ENCODE measurements at places on chromosomes 1 and 21. TPM values are rescaled to one million over a fixed set of nuclear protein-coding genes. Genes with fewer than 3 reads are reported as not detected.

DNA sequence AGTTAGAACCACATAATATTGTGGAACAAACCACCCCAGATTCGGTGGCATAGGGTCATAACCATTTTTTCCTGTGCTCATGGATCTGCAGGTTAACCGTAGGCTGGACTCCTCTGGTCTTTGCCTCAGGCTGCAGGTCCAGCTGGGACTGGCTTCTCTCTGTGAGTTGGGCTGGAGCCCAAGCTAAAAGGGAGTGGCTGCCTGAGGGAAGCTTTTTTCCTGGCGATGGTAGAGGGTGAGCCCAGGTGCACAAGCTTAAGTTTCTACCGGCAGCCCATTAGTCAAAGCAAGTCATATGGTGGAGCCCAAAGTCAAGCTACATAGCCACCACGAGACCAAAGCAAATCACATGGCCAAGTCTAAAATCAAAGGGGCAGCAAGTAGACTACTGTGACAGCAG, 13.8 kb downstream of the EPHX4 start:
- no peak for DNase-seq
- H3K36me3 ChIP-seq, result no peaks in the 10 kb centered on the region
- H3K4me3 ChIP-seq, result no peak overlapping the region

GRCh38 chr1:70737125-70737524, 310.5 kb downstream of the PTGER3 start:
- no peak overlapping the region for H3K27ac ChIP-seq
- H3K27me3 ChIP-seq, result peaks cover 4% of the 10 kb centered on the region
- DNase-seq, result no peak
- H3K4me1 ChIP-seq, result peaks cover 3% of the 10 kb centered on the region
- no peak overlapping the region for H3K4me3 ChIP-seq
- H3K36me3 ChIP-seq, result peaks cover 8% of the 10 kb centered on the region

GRCh38 chr1:95018602-95019369, 54.0 kb downstream of the ALG14 start:
- no peaks in the 10 kb centered on the region for H3K36me3 ChIP-seq
- no peaks in the 10 kb centered on the region for H3K4me1 ChIP-seq
- DNase-seq, result no peak
- no peaks in the 10 kb centered on the region for H3K27me3 ChIP-seq
- no peak overlapping the region for H3K27ac ChIP-seq
- H3K4me3 ChIP-seq, result no peak overlapping the region

DNA sequence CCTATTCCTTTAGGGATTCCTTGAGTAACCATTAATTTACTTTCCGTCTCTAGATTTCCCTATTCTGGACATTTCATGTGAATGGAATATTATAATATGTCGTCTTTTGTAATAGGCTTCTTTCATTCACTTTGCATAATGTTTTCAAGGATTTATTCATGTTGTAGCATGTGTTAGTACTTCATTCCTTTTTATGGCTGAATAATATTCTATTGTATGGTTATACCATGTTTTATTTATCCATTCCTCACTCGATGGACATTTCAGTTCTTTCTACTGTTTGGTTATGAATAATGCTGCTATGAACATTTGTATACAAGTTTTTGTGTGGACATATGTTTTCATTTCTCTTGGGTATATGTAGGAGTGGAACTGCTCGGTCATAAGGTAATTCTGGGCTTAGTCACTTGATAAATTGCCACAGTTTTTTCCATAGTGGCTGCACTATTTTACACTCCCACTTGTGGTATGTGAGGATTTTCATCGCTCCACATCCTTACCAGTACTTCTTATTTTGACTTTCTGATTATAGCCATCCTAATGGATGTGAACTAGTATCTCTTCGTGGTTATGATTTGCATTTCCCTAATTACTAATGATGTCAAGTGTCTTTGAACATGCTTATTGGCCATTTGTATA, 17.7 kb downstream of the PPP2R5A start:
- no peak for DNase-seq
- H3K27ac ChIP-seq, result no peak overlapping the region
- H3K36me3 ChIP-seq, result no peaks in the 10 kb centered on the region
- no peak overlapping the region for H3K4me3 ChIP-seq

GRCh38 chr1:192399161-192399560, 82.4 kb downstream of the RGS21 start:
- H3K36me3 ChIP-seq, result no peaks in the 10 kb centered on the region

GRCh38 chr21:44748621-44749020, 37.2 kb upstream of the TSPEAR start:
- H3K4me1 ChIP-seq, result no peaks in the 10 kb centered on the region
- H3K27me3 ChIP-seq, result peaks cover 7% of the 10 kb centered on the region
- peak; percentile 34 for DNase-seq
- no peak overlapping the region for H3K27ac ChIP-seq
- H3K36me3 ChIP-seq, result no peaks in the 10 kb centered on the region

- no peak overlapping the region for H3K4me3 ChIP-seq
- no peak overlapping the region for H3K27ac ChIP-seq
- DNase-seq, result no peak
- no peaks in the 10 kb centered on the region for H3K36me3 ChIP-seq
These were observed 250.0 kb downstream of the SPATA17 start for GRCh38 chr1:217881131-217881543.

DNA sequence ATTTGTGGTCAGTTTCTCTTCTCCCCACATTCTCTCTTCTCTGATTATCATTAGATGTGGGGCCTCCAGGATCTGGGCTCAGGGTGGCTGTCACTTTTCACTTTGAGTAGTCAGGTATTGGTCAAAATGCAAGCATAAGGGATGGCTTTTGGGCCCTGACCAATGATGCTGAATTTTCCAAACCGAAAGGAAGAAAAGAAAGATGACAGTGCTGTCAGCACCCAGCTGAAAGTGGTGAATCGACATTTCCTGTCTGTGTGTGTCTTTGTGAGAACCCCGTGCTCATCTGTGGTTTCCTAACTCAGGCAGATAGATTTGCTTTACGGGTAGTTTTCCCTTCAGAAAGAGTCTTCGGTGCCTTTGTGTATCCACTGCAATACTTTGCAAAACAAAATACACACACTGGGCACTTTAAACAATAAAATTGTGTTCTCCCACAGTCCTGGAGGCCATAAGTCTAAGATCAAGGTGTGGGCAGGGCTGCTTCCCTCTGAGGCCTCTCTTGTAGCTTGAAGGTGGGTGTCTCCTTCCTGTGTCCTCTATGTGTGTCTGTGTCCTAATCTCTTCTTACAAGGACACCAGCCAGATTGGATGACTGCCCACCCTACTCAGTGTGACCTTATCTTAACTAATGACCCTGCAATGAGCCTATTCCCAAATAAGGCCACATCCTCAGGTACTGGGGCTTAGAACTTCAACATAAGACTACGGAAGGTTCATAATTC, 274.8 kb upstream of the AJAP1 start:
- peak overlapping the region; percentile 24 for H3K4me3 ChIP-seq
- H3K27me3 ChIP-seq, result no peaks in the 10 kb centered on the region
- no peak for DNase-seq
- H3K36me3 ChIP-seq, result peaks cover 13% of the 10 kb centered on the region

GRCh38 chr21:35748678-35749314, 311.5 kb downstream of the SETD4 start:
- no peaks in the 10 kb centered on the region for H3K36me3 ChIP-seq
- no peak overlapping the region for H3K4me3 ChIP-seq
- no peak overlapping the region for H3K27ac ChIP-seq
- DNase-seq, result no peak
- peaks cover 64% of the 10 kb centered on the region for H3K27me3 ChIP-seq

The KIF26B gene
- total RNA-seq, result not detected

Data from natural killer cell treated with Interleukin-12 subunit alpha and Interleukin-12 subunit beta and Interleukin-15 and Interleukin-18, amount 100 ng/mL, for 72 hours (primary cell).